ENCODE measurements at places on chromosomes 7 and 10. TPM values are rescaled to one million over a fixed set of nuclear protein-coding genes. Genes with fewer than 3 reads are reported as not detected.

AKR1B1 gene
- 29.2 TPM for total RNA-seq

CREB3L2 gene
- total RNA-seq, result 15.8 TPM

KCNIP2 gene
- 3.7 TPM for total RNA-seq

- DNase-seq, result no peak
Measured at GRCh38 chr10:11782793-11783557, 40.2 kb upstream of the PROSER2 start.

- no peak for DNase-seq
Measured at GRCh38 chr10:96772196-96772595, 51.9 kb upstream of the PIK3AP1 start.

DNA sequence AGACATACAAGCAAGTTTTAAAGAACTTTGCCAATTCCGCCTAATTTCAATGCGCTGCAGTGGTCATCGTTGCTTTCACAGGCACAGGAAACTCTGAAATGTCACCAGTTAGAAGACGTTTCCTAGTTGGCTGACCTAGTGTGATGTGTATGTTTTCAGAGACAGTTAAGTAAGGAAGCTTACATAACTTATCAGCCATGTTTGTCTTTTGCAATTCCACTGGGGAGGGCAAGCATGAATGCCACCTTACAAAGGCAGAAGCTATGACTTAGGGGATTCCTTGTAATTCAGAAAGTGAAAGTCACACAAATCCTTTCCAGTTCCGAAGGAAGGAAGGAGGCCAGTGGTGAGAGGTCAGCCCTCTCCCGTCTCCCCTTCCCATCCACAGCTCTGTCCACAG, 15.0 kb upstream of the NPS start:
- DNase-seq, result no peak

All from mucosa of descending colon (tissue), 3 donors.